Bronchial epithelial cell (primary cell): ENCODE measurements at places on chromosomes 16 and 17.

DNA sequence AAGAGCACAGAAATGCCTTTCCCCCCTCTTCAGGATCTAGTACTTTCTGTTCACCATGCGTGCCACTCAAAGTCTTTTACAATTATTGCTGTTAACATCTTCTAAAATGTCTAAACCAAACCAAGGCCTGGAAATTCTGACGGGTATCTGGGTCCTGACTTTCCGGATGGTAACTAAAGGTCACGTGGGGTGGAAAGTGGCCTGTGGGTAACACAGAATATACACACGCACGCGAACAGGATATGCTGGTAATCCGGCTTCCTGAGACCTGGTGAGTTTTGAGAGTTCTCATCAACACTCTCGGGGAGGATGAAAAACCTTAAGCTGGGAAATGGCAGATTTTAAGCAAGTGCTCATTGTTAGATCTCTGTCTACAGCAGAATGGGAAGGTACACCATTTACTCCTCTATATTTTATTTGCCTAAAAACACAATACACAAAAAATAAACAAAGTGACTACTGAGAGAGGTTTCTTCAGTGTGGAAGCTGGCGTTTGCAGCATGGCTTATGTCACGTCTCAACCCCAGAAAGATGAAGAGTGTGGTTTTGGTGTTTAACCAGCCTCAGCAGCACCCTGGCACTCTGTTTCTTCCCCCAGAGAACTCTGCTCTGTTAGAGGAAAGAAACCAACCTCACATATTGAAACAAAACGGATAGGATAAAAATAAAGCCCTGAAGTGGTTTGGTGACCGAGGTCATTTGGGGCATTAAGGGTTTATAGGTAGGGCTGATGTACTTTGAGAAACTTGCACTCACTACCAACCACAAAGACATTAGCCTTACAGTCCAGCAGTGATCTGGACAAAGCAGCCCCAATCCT, 37.3 kb downstream of the SMG6 start:
- no peak for DNase-seq

DNA sequence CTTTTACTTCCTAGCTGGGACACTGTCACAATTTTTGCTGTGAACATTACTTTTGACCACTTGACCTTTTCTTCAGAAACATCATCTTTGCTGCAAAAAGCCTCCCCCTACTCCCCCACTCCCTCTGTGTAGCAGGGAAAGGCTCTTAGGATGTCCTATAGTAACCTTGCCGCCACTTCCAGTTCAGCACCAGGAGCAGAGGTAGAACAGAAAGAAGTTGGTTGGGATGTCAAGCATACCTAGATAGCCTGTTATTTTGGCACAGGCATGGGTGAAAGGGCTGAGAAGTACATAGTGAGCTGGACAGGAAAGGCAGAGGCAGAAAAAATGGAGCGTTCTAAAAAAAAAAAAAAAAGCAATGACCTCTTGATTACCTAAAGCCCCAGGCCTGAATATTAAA, 31.3 kb downstream of the SMIM36 start:
- no peak for DNase-seq

DNA sequence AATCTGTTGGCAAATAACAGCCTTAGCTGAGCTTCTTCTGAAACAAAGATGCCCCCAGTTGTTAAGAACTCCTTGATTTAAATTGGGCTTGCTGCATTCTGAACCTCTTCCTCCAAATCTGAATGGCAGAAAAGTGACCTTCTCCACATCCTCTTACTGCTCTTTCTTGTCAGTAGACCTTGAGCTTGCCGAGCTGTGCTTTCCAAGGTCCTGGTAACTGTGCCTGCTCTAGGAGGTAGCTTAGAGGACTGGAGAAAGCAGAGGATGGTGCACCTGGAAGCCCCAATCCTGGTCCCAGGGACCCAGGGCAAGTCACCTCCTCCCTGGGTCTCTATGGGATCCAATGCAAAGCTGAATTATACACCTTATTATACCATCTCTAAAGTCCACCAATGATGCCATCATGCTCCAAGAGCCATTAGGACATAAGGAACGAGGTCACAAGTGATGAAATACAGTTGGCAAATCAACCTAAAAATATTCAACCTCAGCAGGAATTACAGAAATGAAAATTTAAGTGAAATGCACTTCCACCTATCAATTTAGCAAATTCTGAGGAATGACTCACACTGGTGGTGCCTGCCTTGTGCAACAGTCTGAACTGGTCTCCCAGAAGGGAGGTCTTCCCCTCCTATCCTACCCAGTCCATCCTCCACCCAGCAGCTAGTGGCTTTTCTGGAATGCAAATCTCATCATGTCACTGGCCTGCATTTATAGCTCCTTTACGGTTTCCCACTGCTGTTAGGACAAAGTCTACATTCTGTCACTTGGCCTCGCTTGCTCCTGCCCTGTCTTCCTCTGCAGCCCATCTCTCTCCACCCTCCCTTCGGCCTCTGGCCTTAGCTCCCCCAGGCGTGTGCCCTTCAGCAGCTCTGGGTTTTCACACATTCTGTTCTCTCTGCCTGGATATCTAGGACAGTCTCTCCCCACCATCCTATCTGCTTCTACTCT, 36.6 kb downstream of the TOM1L2 start:
- DNase-seq: peak; percentile 69

DNA sequence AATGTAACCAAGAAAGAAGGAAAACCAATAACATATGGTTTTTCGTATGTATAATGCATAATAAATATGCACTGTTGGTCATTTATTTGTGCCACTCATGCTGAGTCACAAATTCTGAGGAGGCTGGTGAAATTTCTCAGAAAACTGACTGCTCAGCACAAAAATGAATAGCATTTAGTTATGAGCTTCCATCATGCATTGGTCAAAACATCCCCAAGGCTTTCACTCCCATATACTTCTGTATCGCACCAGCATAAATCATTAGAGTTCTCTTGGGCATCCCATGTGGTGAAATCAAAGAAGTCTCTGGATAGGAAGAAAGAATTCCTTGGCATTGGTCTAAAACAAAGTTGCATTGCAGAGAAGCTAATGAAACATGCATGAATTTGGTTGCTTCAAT, 785.6 kb upstream of the CDH8 start:
- DNase-seq: no peak

DNA sequence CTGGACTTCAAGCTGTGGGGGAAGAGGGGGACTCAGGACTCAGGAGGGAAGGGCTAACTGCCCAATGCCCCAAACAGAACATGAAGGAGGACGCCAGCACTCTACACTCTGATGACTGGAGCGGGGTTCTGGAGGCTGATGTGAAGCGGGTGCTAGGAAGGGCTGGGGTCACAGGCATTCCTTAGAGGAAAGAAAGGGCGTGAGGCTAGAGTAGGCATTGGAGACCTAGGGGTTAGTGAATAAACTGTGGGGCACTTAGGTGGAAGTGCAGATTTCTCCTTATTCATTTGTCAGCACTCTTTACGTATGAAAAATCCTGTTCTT, 760 bp upstream of the LMF1 start:
- no peak for DNase-seq

DNA sequence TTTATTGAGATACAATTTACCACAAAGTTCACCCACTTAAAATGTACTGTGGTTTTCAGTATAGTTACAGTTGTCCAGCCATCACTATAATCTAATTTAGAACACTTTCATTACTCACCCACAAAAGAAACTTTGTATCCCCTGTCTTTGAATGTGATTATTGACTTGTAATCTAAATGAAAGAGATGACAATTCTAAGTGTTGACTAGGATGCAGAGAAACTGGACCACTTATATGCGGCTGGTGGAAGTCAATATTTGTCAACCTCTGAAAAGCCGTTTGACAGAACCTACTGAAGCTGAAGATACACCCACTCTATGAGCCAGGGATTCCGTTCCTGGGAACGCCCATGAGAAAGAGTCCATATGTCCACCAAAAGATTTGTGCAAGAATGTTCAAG, 36.8 kb downstream of the TEKT5 start:
- DNase-seq: no peak

- no peak for DNase-seq
Measured at GRCh38 chr17:80319262-80319998, 58.8 kb downstream of the RNF213 start.

GRCh38 chr17:59842901-59843652, 49.7 kb downstream of the TUBD1 start:
- peak; percentile 99 for DNase-seq

DNA sequence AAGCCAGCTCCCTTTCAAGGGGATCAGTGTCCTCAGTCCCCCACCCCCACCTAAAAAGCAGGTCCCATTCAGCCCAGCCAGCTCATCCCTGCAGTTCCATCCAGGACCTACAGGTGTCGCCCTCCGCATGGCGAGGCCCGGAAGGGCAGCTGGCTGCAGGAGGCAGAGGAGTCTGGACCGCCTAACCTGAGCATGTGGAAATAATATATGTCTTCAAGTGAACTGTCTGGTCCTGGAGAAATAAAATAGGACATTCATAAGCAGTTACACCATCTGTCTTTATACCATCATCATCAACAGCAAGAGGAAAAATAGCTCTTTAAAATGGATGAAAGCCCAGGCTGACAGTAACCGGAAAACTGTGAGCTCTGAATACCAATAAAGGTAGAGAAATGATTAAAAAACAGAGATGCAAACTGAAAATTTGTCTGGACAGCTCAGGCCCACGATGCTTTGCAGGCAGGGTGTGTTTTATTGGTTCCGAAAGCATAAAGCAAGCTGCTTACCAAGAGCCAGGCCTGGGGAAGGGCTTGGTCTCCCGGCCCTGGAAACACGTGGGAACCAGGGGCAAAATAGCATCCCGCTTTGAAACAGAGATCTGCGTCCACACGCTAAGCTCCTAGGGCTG, 215.2 kb downstream of the ZFHX3 start:
- DNase-seq: peak; percentile 64

DNA sequence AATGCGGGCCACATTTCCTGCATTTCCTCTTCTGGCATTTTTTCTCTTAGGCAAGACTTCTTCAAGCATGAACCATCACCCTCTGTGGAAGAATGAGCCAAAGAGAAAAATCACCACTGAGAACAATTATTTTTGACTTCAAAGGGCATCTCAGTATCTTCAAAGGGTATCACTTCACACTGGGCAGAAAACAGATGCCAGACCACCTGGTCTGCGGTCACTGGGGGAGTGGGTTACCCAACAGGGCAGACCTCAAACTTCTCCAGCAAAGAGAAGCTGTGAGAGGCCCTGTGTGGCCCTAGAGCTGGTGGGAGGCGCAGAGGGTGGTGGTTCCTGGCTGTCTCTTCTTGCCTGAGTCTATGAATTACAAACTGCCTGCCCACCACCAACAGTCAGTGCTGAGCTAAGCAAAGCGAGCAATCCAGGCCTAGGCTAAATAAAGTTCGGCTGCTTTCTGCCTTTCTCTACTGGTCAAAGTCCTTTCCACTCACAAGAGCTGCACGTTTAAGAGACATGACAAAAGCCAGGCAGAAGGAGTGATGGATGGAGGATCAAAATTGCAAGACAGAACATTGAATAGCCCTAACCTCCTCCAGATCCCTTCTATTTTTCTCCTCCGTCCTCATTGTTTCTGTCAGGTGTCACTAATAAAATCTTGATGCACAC, 602.7 kb upstream of the CDH5 start:
- DNase-seq: no peak

DNA sequence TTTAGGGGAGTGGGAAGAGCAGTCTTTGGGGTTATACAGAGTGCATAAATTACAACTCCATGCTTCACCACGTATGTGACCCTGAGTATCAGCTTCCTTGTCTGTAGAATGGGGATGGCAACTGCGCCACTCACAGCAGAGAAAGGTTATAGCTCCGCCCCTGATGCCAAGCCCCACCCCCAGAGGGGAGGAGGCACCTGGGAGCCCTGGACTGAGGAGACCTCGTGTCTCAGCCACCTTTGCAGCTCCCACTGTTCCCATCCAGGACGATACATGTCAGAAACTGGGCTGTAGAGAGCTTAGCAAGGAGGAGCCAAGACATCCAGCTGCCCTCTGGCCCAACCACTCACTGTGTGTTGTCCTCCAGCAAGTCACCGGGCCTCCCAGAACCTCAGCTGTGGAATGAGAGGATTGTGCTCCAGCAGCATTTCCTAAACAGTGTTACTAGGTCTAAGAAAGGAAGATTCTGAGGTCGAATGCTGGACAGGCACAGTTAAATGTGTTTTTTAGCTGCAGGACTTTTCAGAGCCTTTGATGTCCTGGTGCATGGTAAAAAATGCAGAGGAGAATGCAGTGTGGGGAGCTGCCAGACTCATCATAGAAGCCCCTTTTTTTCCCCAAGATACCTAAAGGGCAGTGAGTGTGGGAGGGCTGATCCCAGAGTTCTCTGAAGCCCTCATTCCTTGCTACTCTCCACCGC, 49.4 kb downstream of the BEAN1 start:
- no peak for DNase-seq

GRCh38 chr17:27207073-27207513, 86.8 kb upstream of the WSB1 start:
- peak; percentile 87 for DNase-seq

- DNase-seq: peak; percentile 100
Measured at GRCh38 chr16:75305364-75306098, 54.1 kb upstream of the BCAR1 start.

DNA sequence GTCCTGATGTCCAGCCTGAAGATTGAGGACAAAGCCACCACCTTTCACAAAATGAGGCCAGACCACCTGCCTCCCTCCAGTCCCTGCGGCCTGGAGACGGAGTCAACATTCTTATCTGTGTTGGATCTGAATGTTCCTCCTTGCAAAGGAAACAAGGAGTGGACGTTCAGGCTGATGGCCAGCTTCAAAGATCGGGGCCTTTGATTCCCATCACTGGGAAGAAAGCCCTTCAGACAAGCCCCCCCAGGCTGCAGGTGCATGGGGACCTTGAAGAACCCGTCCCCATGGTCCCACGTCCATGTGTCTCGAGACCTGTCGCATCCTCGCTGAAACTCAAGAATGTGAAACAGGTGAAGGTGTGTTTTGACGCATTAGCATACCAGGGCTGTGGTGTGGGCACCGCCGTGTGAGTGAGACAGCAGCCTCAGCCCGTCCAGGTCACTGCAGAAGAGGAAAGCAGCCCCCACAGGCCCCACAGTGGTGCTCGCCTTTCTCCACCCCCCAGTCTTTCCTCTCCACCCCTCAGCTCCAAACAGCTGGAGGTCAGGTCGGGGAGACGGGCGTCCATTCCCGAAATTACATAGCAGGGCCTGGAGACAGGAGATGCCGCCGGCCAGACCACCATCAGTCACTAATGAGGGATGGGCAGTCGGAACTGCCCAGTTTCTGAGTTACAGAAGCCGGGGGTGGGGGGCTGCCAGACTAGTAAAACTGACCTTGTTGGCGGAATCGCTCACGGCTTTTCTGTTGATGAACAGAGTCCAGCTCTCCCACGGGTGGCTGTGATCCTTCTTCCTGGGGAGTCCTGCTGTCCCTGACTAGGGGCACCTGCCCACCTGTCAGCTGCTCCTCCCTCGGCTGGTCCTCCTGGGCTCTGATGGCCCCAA, 877 bp upstream of the CSNK1D start:
- no peak for DNase-seq

DNA sequence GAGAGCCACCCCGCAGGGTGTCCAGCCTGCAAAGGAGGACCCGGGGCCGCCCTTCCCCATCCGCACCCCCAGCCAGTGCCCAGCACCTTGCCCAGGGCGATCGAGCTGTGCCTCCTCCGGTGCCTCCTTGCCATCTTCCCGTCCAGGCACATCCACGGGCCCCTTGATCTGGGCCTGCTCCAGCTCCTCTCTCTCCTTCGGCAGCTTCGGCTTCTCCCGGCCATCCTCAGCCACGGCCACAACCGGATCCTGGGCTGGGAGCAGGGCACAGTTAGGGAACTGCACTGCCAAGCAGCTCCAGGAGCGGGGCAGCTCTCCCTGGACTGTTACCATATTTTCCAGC, 13.8 kb downstream of the NDUFAF8 start:
- no peak for DNase-seq

- no peak for DNase-seq
Measured at GRCh38 chr16:4687946-4688673, 5.3 kb upstream of the NUDT16L1 start.
